Activated CD8-positive, alpha-beta memory T cell treated with anti-CD3 and anti-CD28 coated beads for 1 hour (primary cell): ENCODE measurements at places on chromosomes 5 and 9.
A peak's percentile ranks its signal among the peaks of the same experiment; 100 is the strongest.

DNA sequence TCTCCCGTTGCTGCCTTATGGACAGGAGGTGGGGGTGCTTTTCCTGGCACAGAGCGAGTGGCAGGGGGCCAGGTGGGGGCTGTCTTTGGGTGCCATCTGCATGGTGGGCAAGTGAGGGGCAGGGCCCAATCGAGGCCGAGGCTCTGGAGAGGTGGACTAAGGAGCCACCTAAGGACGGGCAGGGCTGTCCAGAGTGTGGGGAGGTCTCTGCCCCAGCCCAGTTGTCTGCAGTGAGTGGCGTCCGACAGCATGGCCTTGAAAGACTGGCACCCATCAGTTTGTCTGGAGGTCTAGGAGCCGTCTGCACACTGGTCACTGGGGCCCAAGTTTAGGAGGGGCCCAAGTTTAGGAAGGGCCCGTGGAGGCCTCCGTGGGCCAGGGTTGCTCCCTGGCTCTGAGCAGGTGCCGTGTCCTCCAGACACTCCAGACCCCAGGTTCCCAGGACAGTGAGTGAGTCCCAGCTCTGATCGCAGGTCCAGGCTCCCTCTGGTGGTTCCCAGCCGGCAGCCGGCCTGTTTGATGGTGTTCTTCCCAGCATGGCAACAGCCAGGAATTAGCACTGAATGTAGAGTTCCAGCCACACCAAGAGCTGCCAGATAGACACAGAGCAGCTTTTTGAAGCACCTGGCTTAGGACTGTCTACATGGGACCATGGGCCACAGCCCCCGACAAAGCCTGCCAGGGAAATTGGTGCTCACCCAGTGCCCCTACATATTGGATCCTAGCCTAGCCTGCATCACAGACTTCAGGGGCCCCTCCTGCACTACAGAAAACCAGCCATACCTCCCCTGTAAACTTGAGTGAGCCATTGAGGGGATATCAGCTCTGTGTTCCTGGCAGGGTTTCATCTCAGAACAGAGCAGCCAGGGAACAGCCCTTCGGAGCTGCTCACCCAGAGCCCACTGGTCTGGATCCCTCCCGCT lies 120.9 kb downstream of the WNK2 start:
- DNase-seq, result no peak

- DNase-seq, result no peak
These were observed 115.9 kb upstream of the FCN2 start for GRCh38 chr9:134764473-134765269.

DNA sequence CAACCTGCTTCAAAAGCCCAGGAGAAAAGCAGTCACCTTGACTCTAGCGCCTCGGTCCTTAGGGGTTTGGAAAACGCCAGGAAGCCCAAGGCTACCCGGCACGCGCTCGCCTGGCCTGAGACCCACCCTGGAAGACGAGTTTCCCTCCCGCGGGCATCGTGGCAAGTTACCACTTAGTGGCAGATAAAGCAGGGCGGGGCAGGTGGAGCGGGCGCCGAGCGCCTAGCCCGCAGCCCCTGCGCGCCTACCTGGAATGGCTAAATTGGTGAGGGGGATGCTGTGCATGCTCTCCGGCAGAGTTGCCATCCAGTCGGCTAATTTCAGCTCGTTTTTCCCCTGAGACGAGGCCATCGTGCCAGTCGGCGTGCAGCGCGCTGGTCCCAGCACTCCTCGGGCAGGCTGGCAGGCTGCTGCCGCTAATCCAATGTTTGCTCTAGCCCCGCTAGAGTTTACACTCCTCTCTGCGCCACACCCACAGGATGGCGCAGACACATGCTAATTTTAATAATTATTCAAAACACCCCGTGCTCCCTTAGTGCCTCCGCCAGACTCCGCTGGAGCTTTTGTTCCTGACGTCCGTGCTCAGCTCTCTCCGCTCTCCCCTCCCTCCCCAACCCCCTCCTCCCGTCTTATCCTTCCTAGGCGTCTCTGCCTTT lies at the start of gene PLCXD3:
TSS of gene PLCXD3 (minus strand) at position 426 of the 656 bp plus-strand sequence. CDS start at position 351, 75 bp downstream.
- DNase-seq, result no peak

- DNase-seq, result no peak
These were observed 60.9 kb downstream of the DOCK2 start for GRCh38 chr5:169697976-169698375.

GRCh38 chr5:100791391-100791790 lies 111.7 kb downstream of the ST8SIA4 start:
- DNase-seq, result no peak

DNA sequence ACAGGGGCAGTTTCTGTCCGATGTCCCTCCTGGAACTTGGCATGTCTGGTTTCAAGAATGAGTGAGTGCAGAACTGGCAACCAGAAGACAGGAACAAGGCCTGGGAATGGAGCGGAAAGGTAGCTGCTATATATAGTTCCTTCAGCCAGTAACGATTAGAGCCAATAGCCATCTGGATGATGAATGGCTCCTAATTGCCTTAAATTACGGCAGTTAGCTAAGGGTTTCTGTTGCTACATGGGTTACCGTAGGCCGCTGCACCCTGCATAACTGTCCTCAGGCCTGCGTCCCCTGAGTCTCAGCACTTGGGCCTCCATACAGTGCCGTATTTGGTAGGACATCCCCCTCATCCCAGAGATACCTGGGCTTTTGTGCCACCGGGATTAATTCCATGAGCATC lies 29.4 kb downstream of the WWC1 start:
- no peak for DNase-seq

GRCh38 chr5:1295650-1296037 lies 776 bp upstream of the TERT start:
- DNase-seq, result no peak

- DNase-seq, result no peak
These were observed 210.3 kb downstream of the CDK5RAP2 start for GRCh38 chr9:120369608-120370220.

DNA sequence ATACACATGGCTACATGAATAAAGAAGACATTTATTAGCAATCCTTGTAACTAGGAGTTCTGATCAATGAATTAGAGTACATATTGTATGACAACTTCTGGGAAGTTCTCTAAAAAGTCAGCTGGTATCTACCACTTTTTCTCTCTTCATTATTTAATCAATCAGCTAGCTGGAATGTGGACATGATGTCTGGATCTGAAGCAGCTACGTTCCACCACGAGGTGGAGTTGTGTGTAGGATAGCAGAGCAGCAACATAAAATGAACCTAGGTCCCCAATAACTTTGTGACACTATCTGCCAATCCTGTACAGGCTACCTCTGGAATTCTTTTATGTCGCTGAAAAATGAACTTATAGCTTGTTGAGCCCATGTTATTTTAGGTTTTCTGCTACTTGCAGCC lies 32.9 kb upstream of the ENTREP1 start:
- DNase-seq, result no peak

DNA sequence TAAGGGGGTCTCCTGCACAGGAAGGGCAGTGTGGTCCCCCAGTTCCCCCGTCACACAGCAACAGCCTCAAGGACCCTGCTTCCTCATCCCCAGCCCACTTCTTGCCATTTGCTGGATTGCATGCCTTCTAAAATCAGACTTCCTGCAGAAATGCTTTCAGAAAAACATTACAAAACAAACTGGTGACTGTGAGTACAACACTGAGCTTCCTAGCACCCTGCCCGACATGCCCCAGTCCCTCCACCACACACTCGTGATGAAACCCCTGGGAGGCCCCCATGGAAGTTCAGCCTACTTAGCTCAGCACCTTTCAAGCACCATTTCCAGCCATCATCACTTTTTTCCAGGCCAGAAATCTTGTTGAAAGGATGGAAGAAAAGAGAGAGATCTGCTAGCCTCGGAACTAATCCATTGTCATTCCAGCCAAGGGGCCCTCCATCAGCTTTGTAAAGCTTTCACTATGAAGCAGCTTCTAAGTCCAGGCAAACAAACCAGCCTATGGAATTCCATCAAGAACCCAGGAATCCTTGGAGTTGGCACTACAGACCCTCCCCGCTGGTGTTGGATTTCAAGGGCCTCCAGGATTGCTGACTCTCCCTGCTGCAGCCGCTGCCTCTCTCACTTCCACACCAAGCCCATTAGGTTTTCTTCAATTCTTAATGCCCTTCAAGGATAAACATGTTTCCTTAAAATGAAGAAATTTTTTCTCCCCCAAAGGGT lies 114.6 kb downstream of the C5orf15 start:
- DNase-seq, result no peak

DNA sequence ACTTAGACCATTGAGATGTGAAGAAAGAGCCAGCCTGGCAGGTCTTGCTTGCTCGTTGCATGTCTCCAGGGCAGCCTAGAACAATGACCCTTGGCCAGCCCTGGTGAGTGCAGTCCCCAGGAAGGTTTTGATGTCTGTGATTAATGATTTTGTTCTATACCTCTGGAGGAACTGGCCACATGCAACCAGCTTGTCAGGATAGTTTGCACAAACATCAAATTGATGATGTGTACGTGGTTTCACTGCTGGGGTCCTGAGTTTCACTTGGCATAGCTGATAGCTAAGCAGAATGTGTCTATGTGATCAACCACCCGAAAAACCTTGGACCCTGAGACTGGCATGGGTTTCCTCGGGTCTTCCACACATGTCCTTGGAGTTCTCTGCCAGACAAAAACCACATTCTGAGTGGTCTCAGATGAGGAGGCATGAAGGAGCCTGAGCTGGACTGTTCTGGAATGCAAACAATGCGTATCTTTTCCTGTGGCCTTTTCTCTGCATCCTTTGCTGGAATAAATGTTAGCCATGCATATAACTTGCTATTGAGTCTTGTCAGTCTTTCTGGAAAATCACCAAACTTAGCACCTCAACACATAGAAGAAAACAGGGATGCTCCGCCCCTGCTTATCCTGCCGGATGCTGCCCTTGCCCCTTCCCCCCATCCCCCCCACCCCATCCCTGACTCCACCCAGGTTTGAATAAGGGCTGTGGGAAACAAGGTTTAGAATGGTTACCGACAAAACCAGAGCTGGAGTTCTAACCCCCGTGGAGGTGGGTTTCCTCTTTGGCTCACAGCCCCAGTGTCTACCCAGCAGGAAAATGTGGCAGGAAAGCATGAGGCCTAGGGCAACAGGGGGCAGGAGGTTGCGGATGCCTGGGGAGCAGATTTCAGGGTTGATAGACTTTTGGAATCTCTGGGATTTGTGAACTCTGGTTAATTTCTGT lies 50.1 kb upstream of the ANKRD33B start:
- no peak for DNase-seq

DNA sequence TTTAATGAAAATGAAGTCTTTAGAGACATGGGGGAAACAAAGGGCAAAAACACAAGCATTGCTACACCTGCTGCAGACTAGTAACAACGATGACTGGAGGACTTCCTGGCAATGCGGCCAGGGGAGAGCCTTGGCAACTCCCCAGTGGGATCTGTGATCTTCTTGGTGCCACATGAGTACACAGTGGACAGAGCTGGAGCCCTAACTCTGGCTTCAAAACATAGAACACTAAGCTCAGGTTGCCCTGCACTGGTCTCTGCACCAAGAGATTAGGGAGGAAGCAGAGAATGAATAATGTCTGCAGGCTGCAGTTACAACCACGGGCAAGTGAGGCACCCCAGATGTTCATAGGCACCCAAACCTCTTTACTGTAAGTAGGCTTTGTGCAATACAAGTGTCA lies 91.1 kb downstream of the MRPS27 start:
- DNase-seq, result no peak

GRCh38 chr5:74647096-74647495 lies 6.6 kb upstream of the ENC1 start:
- DNase-seq, result no peak

GRCh38 chr9:95089257-95090022 lies 228.1 kb downstream of the FANCC start:
- DNase-seq, result no peak

DNA sequence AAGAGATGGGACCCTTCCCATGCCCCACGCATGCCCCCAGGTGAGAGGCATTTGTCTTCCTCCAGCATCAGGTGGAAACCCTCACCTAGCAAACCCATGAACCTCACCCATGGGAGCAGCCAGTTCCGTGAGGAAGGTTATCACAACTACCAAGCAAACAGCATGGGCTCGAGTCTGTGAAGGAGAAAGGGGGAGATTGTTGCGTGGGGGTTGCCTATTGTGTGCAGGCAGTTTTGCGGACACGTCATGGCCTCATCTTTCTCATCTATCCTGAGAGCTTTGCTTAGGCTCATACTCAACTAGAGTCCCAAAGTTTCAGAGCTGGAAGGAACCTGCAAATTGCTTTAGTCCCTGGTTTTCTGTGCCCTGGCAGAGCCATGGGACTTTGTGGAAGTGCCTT lies 73.6 kb upstream of the TGFBR1 start:
- no peak for DNase-seq

GRCh38 chr5:56155992-56156584 lies 77.0 kb downstream of the ANKRD55 start:
- DNase-seq, result no peak

- DNase-seq, result peak; percentile 39
These were observed at the start of gene ARID3C for GRCh38 chr9:34628656-34629490. Gene ARID3C, minus strand, starts transcription at chr9:34629066. Its CDS starts 1,052 bp downstream, at chr9:34628014.

DNA sequence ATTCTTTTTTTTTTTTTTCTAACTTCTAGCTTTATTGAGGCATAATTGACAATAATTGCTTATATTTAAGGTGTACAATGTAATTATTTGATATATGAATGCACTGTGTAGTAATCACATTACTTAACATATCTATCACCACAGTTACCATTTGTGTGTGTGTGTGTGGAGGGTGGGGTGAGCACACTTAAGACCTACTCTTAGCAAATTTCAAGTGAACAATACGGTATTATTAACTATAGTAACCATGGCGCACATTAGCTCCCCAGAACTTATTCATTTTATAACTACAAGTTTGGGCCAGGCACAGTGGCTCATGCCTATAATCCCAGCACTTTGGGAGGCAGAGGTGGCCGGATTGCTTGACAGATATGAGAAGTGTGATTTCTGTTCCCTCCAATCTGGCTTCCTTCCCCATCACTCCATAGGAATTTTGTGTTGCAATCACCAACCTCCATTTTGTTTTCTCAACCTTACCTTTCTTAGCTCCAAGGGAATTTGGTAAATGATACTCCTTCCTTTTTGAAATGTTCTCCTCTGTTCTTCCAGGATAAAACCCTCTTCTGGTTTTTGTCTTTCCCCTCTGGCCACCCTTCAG lies 14.9 kb downstream of the TXN start:
- no peak for DNase-seq

DNA sequence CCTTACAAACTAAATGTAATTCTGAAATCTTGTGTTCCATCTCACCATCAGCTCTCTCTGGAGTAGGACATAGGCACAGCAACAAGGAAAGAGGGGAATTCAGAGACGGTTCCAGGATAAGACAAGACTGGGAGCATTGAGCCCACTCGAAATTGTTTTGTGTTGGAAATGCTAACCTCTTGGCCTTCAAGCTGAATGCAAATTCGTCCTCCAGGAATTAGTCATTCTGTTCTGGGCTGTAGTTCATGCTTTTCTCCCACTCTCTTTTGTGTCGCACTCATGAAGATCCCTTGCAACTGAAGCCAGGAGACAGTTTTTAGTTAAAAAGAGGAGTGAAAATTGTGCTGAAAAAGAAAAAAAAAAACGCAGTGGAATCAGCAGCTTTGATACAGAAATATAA lies 121.7 kb upstream of the SEMA6A start:
- DNase-seq, result no peak
